Activated CD8-positive, alpha-beta T cell treated with anti-CD3 and anti-CD28 coated beads for 36 hours (primary cell): ENCODE measurements at places on chromosomes 5 and 9. TPM values are rescaled to one million over a fixed set of nuclear protein-coding genes. Genes with fewer than 3 reads are reported as not detected.
A peak's percentile ranks its signal among the peaks of the same experiment; 100 is the strongest.

DNA sequence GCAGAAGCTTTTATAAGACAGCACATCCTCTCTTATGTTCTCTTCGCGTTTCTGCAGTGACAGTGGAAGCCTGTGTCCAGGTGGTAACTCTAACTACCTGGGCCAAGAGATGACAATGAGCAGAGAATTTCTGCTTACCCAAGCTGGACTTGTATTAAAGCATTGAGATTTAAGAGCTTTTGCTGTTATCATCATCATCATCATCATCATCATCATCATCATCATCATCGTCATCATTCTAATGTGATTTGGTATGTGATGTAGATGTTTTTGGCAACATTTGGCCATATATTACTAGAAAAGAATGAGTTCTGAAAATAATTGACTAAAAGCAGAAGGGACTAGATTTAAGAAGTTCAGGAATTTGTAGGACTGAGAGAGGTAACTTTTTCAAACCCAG lies 401.3 kb downstream of the BRINP1 start:
- no peak overlapping the region for H3K27ac ChIP-seq
- no peak overlapping the region for H3K4me3 ChIP-seq
- H3K27me3 ChIP-seq: no peaks in the 10 kb centered on the region
- no peaks in the 10 kb centered on the region for H3K4me1 ChIP-seq

GRCh38 chr5:33937017-33937706 lies 976 bp downstream of the RXFP3 start:
- DNase-seq: no peak
- peaks cover 52% of the 10 kb centered on the region for H3K27me3 ChIP-seq
- H3K4me1 ChIP-seq: no peaks in the 10 kb centered on the region
- H3K27ac ChIP-seq: no peak overlapping the region

GRCh38 chr9:115292584-115293279 lies 174.8 kb upstream of the TNC start:
- no peaks in the 10 kb centered on the region for H3K36me3 ChIP-seq
- no peak overlapping the region for H3K4me3 ChIP-seq
- no peak overlapping the region for H3K27ac ChIP-seq
- H3K27me3 ChIP-seq: peaks cover 10% of the 10 kb centered on the region
- no peak for DNase-seq

Gene NR5A1
- total RNA-seq: not detected

Gene PCDHGB4
- total RNA-seq: not detected

DNA sequence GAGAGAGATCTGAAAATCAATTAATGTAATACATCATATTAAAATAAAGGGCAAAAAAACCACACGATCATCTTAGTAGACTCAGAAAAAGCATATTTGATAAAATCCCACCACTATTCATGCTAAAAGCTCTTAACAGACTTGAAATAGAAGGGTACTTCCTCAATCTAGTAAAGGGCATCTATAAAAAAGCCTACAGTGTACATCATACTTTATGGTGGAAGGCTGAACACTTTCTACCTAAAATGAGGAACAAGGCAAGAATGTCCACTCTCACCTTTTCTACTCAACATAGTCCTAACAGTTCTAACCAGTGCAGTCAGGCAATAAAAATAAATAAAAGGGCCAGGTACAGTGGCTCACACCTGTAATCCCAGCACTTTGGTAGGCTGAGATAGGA lies 38.9 kb downstream of the POLK start:
- no peak for DNase-seq
- no peaks in the 10 kb centered on the region for H3K27me3 ChIP-seq
- H3K27ac ChIP-seq: no peak overlapping the region
- no peak overlapping the region for H3K4me3 ChIP-seq
- H3K36me3 ChIP-seq: peaks cover 33% of the 10 kb centered on the region

DNA sequence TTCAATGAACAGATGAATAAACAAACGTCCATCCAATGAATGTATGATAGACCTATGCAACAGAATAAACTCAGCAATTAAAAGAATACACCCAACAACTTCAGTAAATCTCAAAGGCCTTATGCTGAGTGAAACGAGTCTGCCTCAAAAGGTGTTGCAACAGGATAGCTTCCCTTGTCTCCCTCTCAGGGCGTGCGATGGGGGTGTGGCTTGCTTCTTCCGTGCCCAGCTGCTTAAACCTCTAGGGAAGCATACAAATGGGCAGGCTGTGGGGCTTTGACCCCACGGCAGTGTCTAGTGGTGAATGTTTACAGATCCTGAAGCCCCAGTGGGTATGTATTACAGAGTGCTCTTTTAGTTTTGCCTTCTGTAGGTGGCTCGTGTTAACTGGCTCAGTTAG lies 87.0 kb upstream of the CCL21 start:
- H3K36me3 ChIP-seq: no peaks in the 10 kb centered on the region
- no peak for DNase-seq
- H3K27me3 ChIP-seq: peaks cover 38% of the 10 kb centered on the region
- H3K4me3 ChIP-seq: no peak overlapping the region

- no peak for DNase-seq
- H3K27me3 ChIP-seq: no peaks in the 10 kb centered on the region
These were observed 39.5 kb downstream of the MFAP3 start for GRCh38 chr5:154078272-154078671.

Gene GAS1
- 0.11 TPM for total RNA-seq

DNA sequence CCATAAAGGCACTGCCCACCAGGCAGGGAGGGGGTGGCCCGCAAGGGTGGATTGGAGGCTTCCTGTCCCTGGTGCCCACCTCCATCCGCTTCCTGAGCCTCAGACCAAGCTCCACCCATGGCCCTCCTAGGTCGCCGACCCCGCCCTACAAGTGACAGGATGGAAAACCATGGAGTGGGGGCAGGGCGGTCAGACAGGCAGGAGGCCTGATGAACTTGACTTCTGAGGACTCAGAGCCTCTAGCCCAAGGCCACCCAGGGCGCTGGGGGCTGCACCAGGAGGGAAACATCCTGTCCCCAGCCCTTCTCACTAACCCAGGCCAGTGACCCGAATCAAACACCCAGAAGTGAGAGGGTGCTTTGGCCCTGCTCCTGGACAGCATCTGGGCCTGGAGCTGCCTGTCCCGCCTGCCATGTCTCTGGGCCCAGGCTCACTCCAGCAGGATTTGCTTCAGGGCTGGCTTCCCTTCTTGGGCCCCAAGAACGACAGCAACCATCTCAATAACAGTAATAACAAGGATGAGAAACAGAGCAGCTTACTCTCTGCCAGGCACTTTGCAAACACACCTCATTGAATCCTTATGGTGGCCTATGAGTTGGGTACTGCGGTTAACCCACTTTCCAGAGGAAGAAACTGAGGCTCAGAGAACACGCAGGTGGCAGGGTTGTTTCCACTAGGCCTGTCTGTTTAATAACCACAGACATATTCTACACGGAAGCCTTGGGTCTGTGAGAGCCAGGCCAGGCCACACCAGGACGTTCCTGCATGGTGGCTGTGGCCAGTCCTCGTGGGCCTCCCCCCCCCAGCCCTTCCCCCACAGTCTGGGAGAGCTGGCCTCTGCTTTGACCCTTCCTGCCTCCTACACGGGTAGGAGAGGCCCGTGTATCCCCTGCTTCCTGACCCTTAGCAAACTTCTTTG lies 4.4 kb upstream of the ST6GALNAC6 start:
- peaks cover 15% of the 10 kb centered on the region for H3K36me3 ChIP-seq
- H3K4me3 ChIP-seq: peak overlapping the region; percentile 83
- H3K4me1 ChIP-seq: peaks cover 56% of the 10 kb centered on the region
- H3K27me3 ChIP-seq: no peaks in the 10 kb centered on the region
- peak; percentile 96 for DNase-seq
- peak overlapping the region; percentile 96 for H3K27ac ChIP-seq

GRCh38 chr9:94002316-94003140 lies 47.4 kb upstream of the BARX1 start:
- no peak overlapping the region for H3K4me3 ChIP-seq
- H3K4me1 ChIP-seq: no peaks in the 10 kb centered on the region
- peaks cover 11% of the 10 kb centered on the region for H3K27me3 ChIP-seq
- peak; percentile 62 for DNase-seq

Gene ZNF454
- not detected for total RNA-seq

- no peak overlapping the region for H3K27ac ChIP-seq
- no peak overlapping the region for H3K4me3 ChIP-seq
- H3K27me3 ChIP-seq: peaks cover 5% of the 10 kb centered on the region
- H3K4me1 ChIP-seq: no peaks in the 10 kb centered on the region
- no peak for DNase-seq
- no peaks in the 10 kb centered on the region for H3K36me3 ChIP-seq
These were observed 122.3 kb upstream of the WWC1 start for GRCh38 chr5:168168978-168169698.

Gene PCAT7
- not detected for total RNA-seq

DNA sequence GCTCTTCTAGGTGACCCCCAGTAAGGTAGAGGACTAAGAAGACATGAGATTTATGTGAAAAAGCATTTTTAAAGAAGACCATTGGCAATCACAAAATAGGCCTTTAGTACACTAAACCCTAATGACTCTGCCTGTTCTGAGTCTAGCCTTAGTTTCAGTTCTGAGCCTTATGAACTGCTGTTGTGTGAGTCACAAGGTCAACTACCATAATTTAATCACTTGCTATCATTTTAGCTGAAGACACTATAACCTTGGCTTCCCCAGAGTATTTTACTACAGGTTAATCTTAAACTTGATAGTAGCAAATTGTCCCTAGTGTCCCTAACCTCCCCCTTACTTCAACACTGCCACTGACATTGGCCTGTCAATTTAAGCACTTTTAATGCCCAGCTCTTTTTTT lies 34.4 kb downstream of the APC start:
- H3K27ac ChIP-seq: no peak overlapping the region
- H3K4me1 ChIP-seq: peaks cover 3% of the 10 kb centered on the region
- peaks cover 13% of the 10 kb centered on the region for H3K36me3 ChIP-seq
- H3K4me3 ChIP-seq: no peak overlapping the region
- no peaks in the 10 kb centered on the region for H3K27me3 ChIP-seq

GRCh38 chr5:155193483-155194107 lies 180.0 kb downstream of the KIF4B start:
- H3K27ac ChIP-seq: no peak overlapping the region
- H3K4me3 ChIP-seq: no peak overlapping the region
- peaks cover 11% of the 10 kb centered on the region for H3K27me3 ChIP-seq
- no peak for DNase-seq
- H3K36me3 ChIP-seq: no peaks in the 10 kb centered on the region

Gene MSX2
- total RNA-seq: not detected

Gene CDC20B
- total RNA-seq: not detected

Gene TMEM215
- total RNA-seq: not detected

DNA sequence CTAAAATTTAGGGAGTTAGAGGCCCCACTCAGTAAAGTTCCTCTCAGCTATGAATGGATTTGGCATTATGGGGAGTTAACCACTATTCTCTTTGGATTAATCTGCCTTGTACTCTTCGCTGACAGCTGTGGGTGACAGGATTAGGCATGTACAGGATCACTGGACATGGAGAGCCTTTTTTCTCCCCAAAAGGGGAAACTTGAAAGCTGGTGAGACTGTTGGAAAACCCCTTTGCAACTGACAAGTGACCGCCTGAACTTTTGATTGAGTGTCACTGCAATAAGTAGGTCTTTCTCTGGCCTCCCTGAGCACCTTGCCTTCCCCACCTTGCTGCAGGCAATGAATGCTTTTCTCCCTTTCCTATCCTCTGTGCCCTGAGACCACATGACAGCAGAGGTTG lies 68.3 kb downstream of the ERP44 start:
- peaks cover 23% of the 10 kb centered on the region for H3K4me1 ChIP-seq
- no peak for DNase-seq
- H3K27me3 ChIP-seq: no peaks in the 10 kb centered on the region
- no peak overlapping the region for H3K27ac ChIP-seq
- no peak overlapping the region for H3K4me3 ChIP-seq

GRCh38 chr9:37293664-37294524 lies 128.6 kb upstream of the GRHPR start:
- H3K27me3 ChIP-seq: no peaks in the 10 kb centered on the region
- no peak overlapping the region for H3K4me3 ChIP-seq
- DNase-seq: no peak
- H3K27ac ChIP-seq: peak overlapping the region; percentile 82

DNA sequence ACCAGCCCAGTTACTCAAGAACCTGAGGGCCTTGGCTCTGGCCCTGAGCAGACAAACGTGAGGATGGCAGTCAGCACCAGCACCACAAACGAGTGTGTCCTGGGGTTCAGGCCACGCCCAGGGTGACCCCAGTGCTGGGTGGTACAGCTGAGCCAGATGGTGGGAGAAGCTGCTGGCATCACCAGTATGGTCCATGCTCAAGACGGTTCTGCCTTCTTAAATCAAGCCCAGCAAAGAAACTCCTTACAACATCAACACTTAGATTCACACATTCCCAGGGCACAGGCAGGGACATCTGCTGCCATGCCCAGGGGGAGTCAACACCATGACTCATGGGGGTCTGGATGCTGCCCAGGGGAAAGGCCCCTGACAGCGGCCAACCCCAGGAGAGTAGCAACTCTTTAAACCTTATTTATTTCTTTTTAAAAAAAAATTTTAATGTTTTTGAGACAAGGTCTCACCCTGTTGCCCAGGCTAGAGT lies 31.3 kb downstream of the IPPK start:
- no peaks in the 10 kb centered on the region for H3K27me3 ChIP-seq
- no peak overlapping the region for H3K27ac ChIP-seq
- H3K4me3 ChIP-seq: no peak overlapping the region
- H3K4me1 ChIP-seq: peaks cover 2% of the 10 kb centered on the region
- DNase-seq: no peak
- peaks cover 45% of the 10 kb centered on the region for H3K36me3 ChIP-seq

Gene PCDHA10
- not detected for total RNA-seq

Gene HNRNPK
- total RNA-seq: 761 TPM

DNA sequence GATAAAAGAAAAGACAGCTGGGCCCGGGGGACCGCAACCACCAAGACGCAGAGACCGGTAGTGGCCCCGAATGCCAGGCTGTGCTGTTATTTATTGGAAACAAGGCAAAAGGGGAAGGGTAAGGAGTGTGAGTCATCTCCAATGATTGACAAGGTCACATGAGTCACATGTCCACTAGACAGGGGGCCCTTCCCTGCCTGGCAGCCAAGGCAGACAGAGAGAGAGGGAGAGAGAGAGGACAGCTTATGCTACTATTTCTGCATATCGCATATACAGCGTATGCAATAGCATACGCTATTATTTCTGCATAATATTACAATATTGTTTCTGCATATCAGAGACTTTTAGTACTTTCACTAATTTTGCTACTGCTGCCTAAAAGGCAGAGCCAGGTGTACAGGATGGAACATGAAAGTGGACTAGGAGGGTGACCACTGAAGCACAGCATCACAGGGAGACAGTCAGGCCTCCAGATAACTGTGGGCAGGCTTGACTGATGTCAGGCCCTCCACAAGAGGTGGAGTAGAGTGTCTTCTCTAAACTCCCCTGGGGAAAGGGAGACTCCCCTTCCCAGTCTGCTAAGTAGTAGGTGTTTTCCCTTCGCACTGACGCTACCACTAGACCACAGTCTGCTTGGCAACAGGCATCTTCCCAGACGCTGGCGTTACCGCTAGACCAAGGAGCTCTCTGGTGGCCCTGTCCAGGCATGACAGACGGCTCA lies 50.3 kb downstream of the RFX3 start:
- peaks cover 41% of the 10 kb centered on the region for H3K36me3 ChIP-seq
- DNase-seq: peak; percentile 31
- H3K27me3 ChIP-seq: no peaks in the 10 kb centered on the region
- peaks cover 67% of the 10 kb centered on the region for H3K4me1 ChIP-seq
- no peak overlapping the region for H3K4me3 ChIP-seq
